ENCODE measurements at places on chromosomes 7 and 10. TPM values are rescaled to one million over a fixed set of nuclear protein-coding genes. Genes with fewer than 3 reads are reported as not detected.
A peak's percentile ranks its signal among the peaks of the same experiment; 100 is the strongest.

DNA sequence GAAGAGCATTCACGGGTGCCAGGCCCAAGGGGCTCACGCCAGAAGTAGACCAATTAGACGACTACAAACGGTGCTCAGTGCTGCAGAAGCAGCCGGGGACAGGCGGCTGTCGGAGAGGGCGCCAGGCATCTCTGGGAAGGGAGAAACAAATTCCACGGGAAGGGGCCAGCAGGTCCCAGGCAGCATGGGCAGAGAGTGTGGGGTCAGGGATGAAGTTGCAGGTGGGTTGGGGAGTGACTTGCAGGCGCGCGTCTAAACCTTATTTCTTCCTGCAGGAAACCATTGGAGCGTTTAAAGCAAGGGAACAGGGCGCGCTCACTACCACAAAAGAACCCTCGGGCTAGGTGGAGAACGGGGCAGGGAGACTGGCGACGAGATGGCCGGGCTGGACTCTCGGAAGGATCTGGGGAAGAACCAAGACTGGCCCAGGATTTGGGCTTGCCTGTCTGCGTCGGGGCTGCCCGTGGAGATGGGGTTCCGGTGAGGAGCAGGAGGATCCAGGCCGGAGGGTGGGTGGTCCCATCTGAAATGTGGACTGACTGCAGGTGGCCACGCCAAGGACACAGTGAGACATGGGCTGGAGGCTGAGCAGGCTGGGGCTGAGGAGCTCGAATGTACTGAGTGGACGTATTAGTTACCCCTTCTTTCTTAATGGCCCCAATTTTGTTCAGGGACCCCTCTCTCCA, 116.3 kb upstream of the DIP2C start:
- DNase-seq = peak; percentile 42
- H3K36me3 ChIP-seq = peaks cover 31% of the 10 kb centered on the region
- no peak overlapping the region for H3K4me3 ChIP-seq

- no peak overlapping the region for H3K4me3 ChIP-seq
Observed at GRCh38 chr10:96878057-96878456, 46.0 kb downstream of the LCOR start.

The C7orf57 gene
- total RNA-seq = under 0.01 TPM

DNA sequence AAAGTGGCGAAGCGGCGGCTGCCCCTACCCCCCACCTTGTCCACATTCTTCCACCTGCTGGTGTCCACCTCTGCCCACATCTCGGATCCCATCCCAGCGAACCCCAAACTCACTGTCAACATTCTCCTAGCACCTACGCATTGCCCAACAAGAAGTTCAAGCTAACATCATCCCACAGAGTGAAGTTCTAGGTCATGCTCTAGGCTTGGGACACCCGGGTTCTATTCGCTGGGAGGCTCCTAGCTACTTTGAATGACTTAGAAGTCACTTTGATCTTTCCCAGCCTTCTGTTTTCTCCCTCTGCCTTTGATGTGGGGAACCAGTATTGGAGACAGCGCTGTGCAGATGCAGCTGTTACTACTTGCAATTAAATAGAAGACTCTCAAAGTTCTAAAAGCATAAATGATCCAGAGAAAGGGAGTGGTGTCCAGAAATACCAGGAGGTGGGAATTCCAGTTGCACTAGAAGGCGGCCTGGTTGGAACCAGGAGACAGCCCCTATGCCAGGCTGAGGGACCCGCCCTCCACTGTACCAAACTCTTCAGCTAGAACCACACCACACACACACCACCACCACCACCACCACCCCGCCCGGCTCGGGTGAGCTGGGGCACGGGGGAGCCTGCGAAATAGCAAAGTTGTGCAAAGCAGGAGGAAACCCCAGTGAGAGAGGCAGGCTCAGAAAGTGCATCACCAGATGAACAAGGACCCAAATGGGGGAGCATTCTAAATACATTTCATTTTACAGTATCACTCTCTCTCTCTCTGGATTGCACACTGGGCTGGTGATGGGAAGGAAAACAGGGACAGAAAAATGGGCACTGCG, 5.5 kb upstream of the VGF start:
- no peaks in the 10 kb centered on the region for H3K36me3 ChIP-seq
- peak; percentile 67 for DNase-seq
- H3K4me1 ChIP-seq = peaks cover 25% of the 10 kb centered on the region
- H3K4me3 ChIP-seq = no peak overlapping the region

The ZC3HAV1 gene
- total RNA-seq = 44.5 TPM

GRCh38 chr7:151113344-151114150, 27.3 kb downstream of the AGAP3 start:
- H3K27ac ChIP-seq = peak overlapping the region; percentile 36
- peak overlapping the region; percentile 23 for H3K4me3 ChIP-seq
- DNase-seq = peak; percentile 99
- H3K36me3 ChIP-seq = peaks cover 3% of the 10 kb centered on the region

The NRP1 gene
- 200 TPM for total RNA-seq

The CALD1 gene
- total RNA-seq = 1,123 TPM

DNA sequence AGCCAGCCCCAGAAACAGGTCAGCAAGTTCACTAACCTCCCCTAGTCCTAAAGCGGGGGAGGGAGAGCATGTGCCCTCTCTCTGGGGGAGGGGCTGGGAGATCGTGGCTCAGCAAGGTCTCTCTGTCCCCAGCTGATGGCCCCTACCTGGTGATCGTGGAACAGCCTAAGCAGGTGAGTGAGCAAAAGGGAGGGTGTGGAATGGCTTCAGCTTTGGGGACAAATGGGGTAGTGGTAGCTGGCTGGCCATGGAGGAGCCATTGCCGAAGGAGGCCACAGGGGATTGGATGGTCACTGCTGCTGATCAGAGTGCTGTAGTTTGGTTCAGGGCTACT, 779 bp downstream of the NFKB2 start:
- peaks cover 18% of the 10 kb centered on the region for H3K4me1 ChIP-seq
- DNase-seq = peak; percentile 54
- no peaks in the 10 kb centered on the region for H3K27me3 ChIP-seq
- H3K36me3 ChIP-seq = peaks cover 26% of the 10 kb centered on the region
- H3K4me3 ChIP-seq = peak overlapping the region; percentile 88
- peak overlapping the region; percentile 95 for H3K27ac ChIP-seq

The IL2RA gene
- not detected for total RNA-seq
